ENCODE measurements at places on chromosomes 3 and 15. TPM values are rescaled to one million over a fixed set of nuclear protein-coding genes. Genes with fewer than 3 reads are reported as not detected.

Gene CEP97
- 9.4 TPM for total RNA-seq

Gene PYGO1
- total RNA-seq, result 8.6 TPM

Gene SERPINI2
- total RNA-seq, result not detected

Gene MTMR10
- 14.2 TPM for total RNA-seq

Gene CCR9
- total RNA-seq, result not detected

Gene UBXN7
- total RNA-seq, result 16.5 TPM

Gene LRIG1
- total RNA-seq, result 47.4 TPM

Gene LRRC2
- total RNA-seq, result 6.0 TPM

Gene MST1R
- 0.14 TPM for total RNA-seq

Gene RARB
- total RNA-seq, result 10.3 TPM

Gene CHRD
- 1.4 TPM for total RNA-seq

Gene DCLK3
- under 0.01 TPM for total RNA-seq

Gene GABRR3
- 0.09 TPM for total RNA-seq

Gene ZBED2
- 0.28 TPM for total RNA-seq

Gene TMEM207
- total RNA-seq, result not detected

Gene TMCO5A
- not detected for total RNA-seq

Gene TLR9
- under 0.01 TPM for total RNA-seq

Gene SLC28A1
- total RNA-seq, result not detected

Gene PARP14
- 48.1 TPM for total RNA-seq

Gene DENND4A
- 21.2 TPM for total RNA-seq

Gene SLC41A3
- total RNA-seq, result 51.5 TPM

Gene MAP6D1
- total RNA-seq, result 0.57 TPM

Measured in smooth muscle cell of bladder (primary cell).